ENCODE measurements at places on chromosomes 13 and 19. TPM values are rescaled to one million over a fixed set of nuclear protein-coding genes. Genes with fewer than 3 reads are reported as not detected.

FBXO27 gene
- total RNA-seq = 2.7 TPM

VSIG10L gene
- 0.17 TPM for total RNA-seq

SIGLEC8 gene
- total RNA-seq = not detected

AZU1 gene
- total RNA-seq = not detected

ZNF554 gene
- total RNA-seq = 0.50 TPM

NDUFA11 gene
- 444 TPM for total RNA-seq

SLC17A7 gene
- total RNA-seq = not detected

SBK3 gene
- 0.15 TPM for total RNA-seq

MBD3L3 gene
- total RNA-seq = not detected

HNRNPA1L2 gene
- total RNA-seq = 2.9 TPM

ITGBL1 gene
- total RNA-seq = 24.9 TPM

ATP7B gene
- total RNA-seq = 1.8 TPM

ATP4A gene
- not detected for total RNA-seq

IL27RA gene
- total RNA-seq = 2.2 TPM

C1QTNF9 gene
- total RNA-seq = not detected

SPPL2B gene
- total RNA-seq = 25.1 TPM

ZNF324B gene
- total RNA-seq = 6.2 TPM

FDX2 gene
- 26.9 TPM for total RNA-seq

BTBD2 gene
- 92.8 TPM for total RNA-seq

PRTN3 gene
- not detected for total RNA-seq

NEK5 gene
- 0.34 TPM for total RNA-seq

COL5A3 gene
- 0.34 TPM for total RNA-seq

GDF15 gene
- total RNA-seq = 46.7 TPM

KLHL1 gene
- not detected for total RNA-seq

DNAAF3 gene
- 0.34 TPM for total RNA-seq

POSTN gene
- 7.1 TPM for total RNA-seq

PEAK3 gene
- 0.15 TPM for total RNA-seq

BEST2 gene
- total RNA-seq = not detected

RLN3 gene
- total RNA-seq = not detected

NLRP5 gene
- not detected for total RNA-seq

OVOL3 gene
- total RNA-seq = not detected

TRIM28 gene
- 474 TPM for total RNA-seq

FCGBP gene
- under 0.01 TPM for total RNA-seq

ZSCAN4 gene
- not detected for total RNA-seq

LYL1 gene
- 3.2 TPM for total RNA-seq

COX6B2 gene
- total RNA-seq = 0.30 TPM

THSD8 gene
- not detected for total RNA-seq

CYP4F22 gene
- total RNA-seq = not detected

KIR2DL4 gene
- not detected for total RNA-seq

SSC5D gene
- 1.7 TPM for total RNA-seq

ZNF724 gene
- total RNA-seq = 9.2 TPM

IFNL3 gene
- total RNA-seq = not detected

SIGLEC7 gene
- not detected for total RNA-seq

OR10H1 gene
- total RNA-seq = not detected

CLDND2 gene
- total RNA-seq = 0.89 TPM

MBOAT7 gene
- total RNA-seq = 79.2 TPM

All from bronchus fibroblast of lung (primary cell).